ENCODE measurements at places on chromosomes 11 and 22.

DNA sequence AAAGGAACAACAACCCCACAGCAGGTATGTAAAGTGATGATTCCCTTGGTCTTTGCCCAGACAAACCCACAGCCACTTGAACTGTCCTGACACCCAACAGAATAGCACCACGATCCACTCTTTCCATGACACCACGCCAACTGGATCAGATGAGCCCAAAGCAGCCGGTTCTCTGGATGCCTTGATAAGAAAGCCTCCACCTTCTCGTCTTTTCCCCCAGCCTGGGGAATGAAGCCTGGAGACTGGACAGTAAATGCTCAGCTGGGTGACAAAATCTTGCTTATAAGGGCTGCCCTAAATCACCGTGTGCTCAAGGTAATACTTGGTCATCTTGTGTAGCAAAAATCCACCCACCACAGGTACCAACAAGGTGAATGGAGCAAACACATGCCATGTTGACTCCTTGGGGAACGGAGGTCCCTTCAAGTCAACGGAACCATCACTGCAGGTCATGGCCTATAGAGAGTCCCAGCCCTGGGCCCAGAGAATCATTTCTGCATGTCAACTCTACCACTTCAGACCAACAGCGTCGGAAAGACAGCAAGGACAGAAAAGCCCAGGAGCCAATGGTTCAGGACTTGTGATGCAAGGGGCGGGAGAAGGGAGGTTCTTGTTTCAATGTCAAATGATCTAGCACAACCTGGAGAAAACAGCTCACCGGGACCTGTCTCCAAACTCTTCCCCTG is 2.2 kb upstream of the MYO18B start:
- DNase-seq, result no peak
- H3K4me3 ChIP-seq, result no peak overlapping the region
- H3K36me3 ChIP-seq, result no peaks in the 10 kb centered on the region
- H3K27ac ChIP-seq, result no peak overlapping the region
- H3K4me1 ChIP-seq, result no peaks in the 10 kb centered on the region
- no peaks in the 10 kb centered on the region for H3K27me3 ChIP-seq

GRCh38 chr11:65389294-65389980 is 3.0 kb downstream of the FRMD8 start:
- H3K4me1 ChIP-seq, result peaks cover 46% of the 10 kb centered on the region
- no peak overlapping the region for H3K27ac ChIP-seq
- DNase-seq, result no peak
- H3K4me3 ChIP-seq, result no peak overlapping the region
- H3K27me3 ChIP-seq, result no peaks in the 10 kb centered on the region

GRCh38 chr11:102251423-102251822 is 65.9 kb upstream of the BIRC3 start:
- DNase-seq, result no peak
- no peak overlapping the region for H3K4me3 ChIP-seq
- no peaks in the 10 kb centered on the region for H3K27me3 ChIP-seq
- H3K4me1 ChIP-seq, result no peaks in the 10 kb centered on the region
- H3K27ac ChIP-seq, result no peak overlapping the region
- no peaks in the 10 kb centered on the region for H3K36me3 ChIP-seq

DNA sequence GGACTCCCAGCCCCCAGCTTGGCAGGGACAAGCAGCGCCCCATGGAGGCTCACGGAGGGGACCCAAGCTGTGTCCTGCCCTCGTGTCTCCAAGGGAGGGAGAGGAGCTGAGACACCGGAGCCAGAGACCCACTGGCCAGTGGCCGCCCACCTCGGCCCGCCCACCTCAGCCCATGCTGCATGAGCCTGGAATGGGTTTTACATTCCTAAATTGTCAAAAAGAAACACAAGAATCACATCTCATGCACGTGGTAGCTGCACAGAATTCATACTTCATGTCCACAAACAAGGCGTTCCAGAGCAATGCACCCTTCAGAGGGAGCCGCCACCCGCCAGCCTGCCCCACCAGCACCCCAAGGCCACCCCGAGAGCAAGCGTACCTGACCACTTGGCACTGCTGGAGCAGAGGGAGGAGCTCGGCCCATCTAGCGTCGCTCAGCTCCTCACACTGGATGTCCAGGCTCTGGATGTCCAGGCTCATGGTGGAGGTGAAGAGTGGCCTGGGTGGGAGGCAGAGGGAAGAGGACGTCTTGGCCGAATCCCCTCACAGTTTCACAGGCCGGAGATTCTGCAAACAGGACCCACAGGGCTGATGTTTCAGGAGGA is 5.3 kb downstream of the RNH1 start:
- no peak overlapping the region for H3K27ac ChIP-seq
- peaks cover 18% of the 10 kb centered on the region for H3K4me1 ChIP-seq
- H3K4me3 ChIP-seq, result no peak overlapping the region
- H3K36me3 ChIP-seq, result peaks cover 59% of the 10 kb centered on the region

DNA sequence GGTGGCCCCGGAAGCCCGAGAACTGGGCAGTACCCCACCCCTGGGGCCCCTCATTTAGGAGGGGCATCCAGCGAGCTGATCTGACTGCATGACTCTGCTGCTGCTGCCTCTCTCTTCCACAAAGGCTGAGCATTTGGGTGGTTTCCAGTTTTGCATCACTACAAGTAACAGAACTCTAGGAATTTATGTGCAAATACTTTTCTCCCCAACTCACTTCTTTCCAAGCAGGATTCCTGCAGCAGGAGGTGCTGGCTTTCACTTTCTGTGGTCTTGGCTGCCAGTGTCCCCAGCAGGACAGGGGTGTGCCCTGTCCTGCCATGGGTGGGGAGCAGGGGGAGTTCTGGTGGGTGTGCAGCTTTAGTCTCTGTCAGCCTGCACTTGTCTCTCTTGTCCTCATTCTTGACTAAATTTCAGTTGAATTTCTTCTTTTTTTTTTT is 21.2 kb downstream of the UPB1 start:
- no peaks in the 10 kb centered on the region for H3K4me1 ChIP-seq
- no peak overlapping the region for H3K4me3 ChIP-seq
- H3K36me3 ChIP-seq, result no peaks in the 10 kb centered on the region
- H3K27ac ChIP-seq, result no peak overlapping the region

GRCh38 chr22:48378673-48379072 is 1449.0 kb downstream of the BRD1 start:
- H3K27me3 ChIP-seq, result no peaks in the 10 kb centered on the region
- H3K27ac ChIP-seq, result no peak overlapping the region
- H3K4me3 ChIP-seq, result no peak overlapping the region
- H3K4me1 ChIP-seq, result no peaks in the 10 kb centered on the region
- DNase-seq, result no peak

DNA sequence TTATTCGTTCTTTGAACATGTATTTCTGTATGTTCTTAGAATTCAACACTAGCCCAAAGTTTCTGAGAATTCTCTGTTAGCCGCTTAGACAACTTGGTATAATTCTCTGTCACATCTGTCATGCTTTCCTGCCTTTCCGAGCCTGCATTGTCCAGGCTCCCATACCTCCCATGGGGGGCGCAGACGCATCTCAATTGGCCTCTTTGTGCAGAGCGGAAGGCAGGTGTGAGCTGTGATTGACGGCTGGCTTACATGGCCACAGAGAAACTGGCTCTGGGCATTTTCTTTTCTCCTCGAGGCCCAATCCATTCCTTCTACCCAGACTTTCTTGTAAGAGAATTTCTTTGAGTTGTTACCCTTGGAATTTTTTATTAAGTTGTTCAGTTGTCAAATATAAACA is 132.7 kb upstream of the SESN3 start:
- H3K36me3 ChIP-seq, result no peaks in the 10 kb centered on the region
- H3K4me1 ChIP-seq, result no peaks in the 10 kb centered on the region
- DNase-seq, result no peak
- H3K27me3 ChIP-seq, result no peaks in the 10 kb centered on the region
- no peak overlapping the region for H3K4me3 ChIP-seq

GRCh38 chr11:80280737-80281136 is 839.9 kb upstream of the TENM4 start:
- no peaks in the 10 kb centered on the region for H3K36me3 ChIP-seq
- no peak overlapping the region for H3K4me3 ChIP-seq
- no peak overlapping the region for H3K27ac ChIP-seq
- H3K4me1 ChIP-seq, result no peaks in the 10 kb centered on the region
- no peak for DNase-seq

- H3K4me1 ChIP-seq, result no peaks in the 10 kb centered on the region
- H3K27me3 ChIP-seq, result no peaks in the 10 kb centered on the region
- DNase-seq, result no peak
- no peak overlapping the region for H3K4me3 ChIP-seq
Measured at GRCh38 chr11:130458410-130458729, 9.9 kb downstream of the ADAMTS15 start.

- no peaks in the 10 kb centered on the region for H3K27me3 ChIP-seq
- no peaks in the 10 kb centered on the region for H3K4me1 ChIP-seq
- no peaks in the 10 kb centered on the region for H3K36me3 ChIP-seq
- DNase-seq, result no peak
Measured at GRCh38 chr11:79006854-79007253, 432.2 kb upstream of the NARS2 start.

- H3K36me3 ChIP-seq, result no peaks in the 10 kb centered on the region
- no peaks in the 10 kb centered on the region for H3K27me3 ChIP-seq
- H3K27ac ChIP-seq, result no peak overlapping the region
- DNase-seq, result no peak
- H3K4me1 ChIP-seq, result no peaks in the 10 kb centered on the region
Measured at GRCh38 chr11:44243086-44243485, 66.9 kb downstream of the ALX4 start.

GRCh38 chr22:17475318-17476230 is 87.7 kb upstream of the SLC25A18 start:
- H3K36me3 ChIP-seq, result no peaks in the 10 kb centered on the region
- no peaks in the 10 kb centered on the region for H3K4me1 ChIP-seq
- no peak for DNase-seq
- H3K4me3 ChIP-seq, result no peak overlapping the region
- H3K27ac ChIP-seq, result no peak overlapping the region

DNA sequence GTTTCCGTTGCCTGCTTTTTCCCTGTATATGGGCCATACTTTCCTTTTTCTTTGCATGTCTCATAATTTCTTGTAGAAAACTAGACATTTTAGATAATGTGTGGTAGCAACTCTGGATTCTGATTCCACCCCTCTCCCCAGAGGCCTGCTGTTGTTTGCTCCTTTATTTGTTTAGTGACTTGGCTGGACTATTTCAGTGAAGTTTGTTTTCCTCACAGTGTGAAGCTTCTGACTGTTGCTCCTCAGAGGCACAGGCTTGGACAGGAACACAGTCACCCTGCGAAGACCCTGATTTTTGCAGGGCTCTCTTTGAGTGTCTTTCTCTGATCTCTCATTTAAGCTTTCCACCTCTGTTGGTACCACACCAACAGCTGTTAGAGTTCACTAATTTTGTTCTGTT is 72.5 kb downstream of the SWAP70 start:
- H3K4me3 ChIP-seq, result no peak overlapping the region
- H3K27ac ChIP-seq, result no peak overlapping the region
- no peak for DNase-seq
- no peaks in the 10 kb centered on the region for H3K27me3 ChIP-seq
- no peaks in the 10 kb centered on the region for H3K4me1 ChIP-seq

DNA sequence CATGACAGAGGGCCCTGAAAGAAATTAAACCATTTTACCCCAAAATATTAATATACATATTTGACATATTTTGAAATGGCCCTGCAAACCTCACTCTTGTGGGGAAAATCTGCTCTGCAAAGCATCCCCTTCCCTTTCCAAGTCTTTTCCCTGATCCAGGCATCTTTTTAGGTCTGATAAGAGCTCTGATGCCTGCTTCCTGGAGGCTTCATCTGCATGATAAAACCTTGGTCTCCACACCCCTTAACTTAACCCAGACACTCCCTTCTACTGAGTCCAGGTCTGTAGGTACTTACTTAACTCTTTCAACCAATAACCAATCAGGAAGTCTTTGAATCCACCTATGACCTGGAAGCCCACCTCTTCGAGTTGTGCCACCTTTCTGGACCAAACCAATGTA is 1.8 kb upstream of the LGALS12 start:
- no peaks in the 10 kb centered on the region for H3K27me3 ChIP-seq
- no peaks in the 10 kb centered on the region for H3K36me3 ChIP-seq
- peaks cover 6% of the 10 kb centered on the region for H3K4me1 ChIP-seq
- no peak overlapping the region for H3K4me3 ChIP-seq
- H3K27ac ChIP-seq, result no peak overlapping the region
- DNase-seq, result no peak

DNA sequence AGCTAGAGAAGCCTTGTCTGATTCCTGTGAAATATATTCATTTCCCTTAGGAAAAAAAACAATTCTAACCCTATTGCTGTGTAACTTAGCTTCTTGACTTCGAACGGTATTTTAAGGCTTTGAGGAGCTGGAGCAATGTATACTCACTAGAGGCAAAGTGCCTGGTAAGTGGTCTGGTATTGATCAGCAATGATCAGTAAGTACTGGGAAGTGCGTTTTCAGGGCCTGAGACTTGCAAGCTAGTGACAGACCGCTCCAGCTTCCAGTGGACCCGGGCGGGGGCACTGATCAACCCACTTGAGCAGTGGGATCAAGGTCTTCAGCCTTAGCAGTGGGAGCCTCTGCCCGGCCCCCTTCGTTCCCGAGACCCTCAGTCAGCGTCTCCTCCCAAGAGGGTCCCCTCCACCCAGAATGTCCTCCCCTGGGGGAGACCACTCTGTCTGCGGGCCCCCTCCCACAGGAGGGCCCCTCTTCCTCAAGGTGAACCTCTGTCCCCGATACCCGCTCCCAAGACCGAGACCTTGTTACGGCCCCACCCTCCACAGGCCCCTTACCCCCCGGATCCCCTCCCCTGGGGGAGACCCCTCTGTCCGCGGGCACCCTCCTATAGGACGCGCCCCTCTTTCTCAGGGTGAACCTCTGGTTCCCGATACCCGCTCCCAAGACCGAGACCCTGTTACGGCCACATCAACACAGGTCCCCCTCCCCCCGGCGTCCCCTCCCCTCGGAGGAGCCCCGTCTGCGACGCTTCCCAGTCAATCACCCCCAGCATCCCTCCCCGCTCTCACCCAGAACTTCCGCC is 452 bp upstream of the ATXN10 start:
- peaks cover 4% of the 10 kb centered on the region for H3K36me3 ChIP-seq
- H3K4me1 ChIP-seq, result peaks cover 13% of the 10 kb centered on the region
- peak overlapping the region; percentile 49 for H3K4me3 ChIP-seq
- peak overlapping the region; percentile 75 for H3K27ac ChIP-seq
- no peaks in the 10 kb centered on the region for H3K27me3 ChIP-seq
- DNase-seq, result no peak

DNA sequence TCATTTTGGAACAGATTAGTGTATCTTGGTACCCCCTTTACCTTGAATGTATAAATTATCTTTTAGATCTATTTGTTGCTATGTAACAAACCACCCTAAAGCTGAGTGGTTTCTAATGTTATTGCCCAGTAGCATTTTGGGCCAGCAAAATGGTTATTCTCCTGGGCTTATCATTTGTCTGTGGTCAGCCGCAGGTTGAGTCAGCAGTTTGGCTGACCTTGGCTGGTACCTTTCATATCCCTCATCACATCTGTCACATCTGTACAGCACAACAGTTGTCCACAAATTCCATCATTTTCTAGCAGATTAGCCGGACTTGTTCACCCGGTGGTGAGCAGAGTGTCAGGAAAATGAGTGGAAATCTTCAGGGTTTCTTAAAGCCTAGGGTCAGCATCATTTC is 588.5 kb upstream of the ARHGAP42 start:
- no peak overlapping the region for H3K4me3 ChIP-seq
- no peak overlapping the region for H3K27ac ChIP-seq
- no peaks in the 10 kb centered on the region for H3K4me1 ChIP-seq
- DNase-seq, result no peak
- no peaks in the 10 kb centered on the region for H3K27me3 ChIP-seq
